Breast epithelium (tissue), 4 donors: ENCODE measurements at places on chromosomes 5 and 9. TPM values are rescaled to one million over a fixed set of nuclear protein-coding genes. Genes with fewer than 3 reads are reported as not detected.

- no peaks in the 10 kb centered on the region for H3K4me1 ChIP-seq
- no peaks in the 10 kb centered on the region for H3K27me3 ChIP-seq
- H3K4me3 ChIP-seq: no peak overlapping the region
- no peaks in the 10 kb centered on the region for H3K36me3 ChIP-seq
- H3K27ac ChIP-seq: no peak overlapping the region
- no peak for DNase-seq
Observed at GRCh38 chr5:17302106-17302505, 84.7 kb downstream of the BASP1 start.

GRCh38 chr5:169350016-169350415, 49.1 kb upstream of the SLIT3 start:
- H3K4me3 ChIP-seq: no peak overlapping the region
- DNase-seq: no peak

- no peaks in the 10 kb centered on the region for H3K27me3 ChIP-seq
- no peaks in the 10 kb centered on the region for H3K36me3 ChIP-seq
- no peak overlapping the region for H3K27ac ChIP-seq
- DNase-seq: no peak
- H3K4me3 ChIP-seq: no peak overlapping the region
Observed at GRCh38 chr5:118243613-118244012, 744.7 kb downstream of the DTWD2 start.

DNA sequence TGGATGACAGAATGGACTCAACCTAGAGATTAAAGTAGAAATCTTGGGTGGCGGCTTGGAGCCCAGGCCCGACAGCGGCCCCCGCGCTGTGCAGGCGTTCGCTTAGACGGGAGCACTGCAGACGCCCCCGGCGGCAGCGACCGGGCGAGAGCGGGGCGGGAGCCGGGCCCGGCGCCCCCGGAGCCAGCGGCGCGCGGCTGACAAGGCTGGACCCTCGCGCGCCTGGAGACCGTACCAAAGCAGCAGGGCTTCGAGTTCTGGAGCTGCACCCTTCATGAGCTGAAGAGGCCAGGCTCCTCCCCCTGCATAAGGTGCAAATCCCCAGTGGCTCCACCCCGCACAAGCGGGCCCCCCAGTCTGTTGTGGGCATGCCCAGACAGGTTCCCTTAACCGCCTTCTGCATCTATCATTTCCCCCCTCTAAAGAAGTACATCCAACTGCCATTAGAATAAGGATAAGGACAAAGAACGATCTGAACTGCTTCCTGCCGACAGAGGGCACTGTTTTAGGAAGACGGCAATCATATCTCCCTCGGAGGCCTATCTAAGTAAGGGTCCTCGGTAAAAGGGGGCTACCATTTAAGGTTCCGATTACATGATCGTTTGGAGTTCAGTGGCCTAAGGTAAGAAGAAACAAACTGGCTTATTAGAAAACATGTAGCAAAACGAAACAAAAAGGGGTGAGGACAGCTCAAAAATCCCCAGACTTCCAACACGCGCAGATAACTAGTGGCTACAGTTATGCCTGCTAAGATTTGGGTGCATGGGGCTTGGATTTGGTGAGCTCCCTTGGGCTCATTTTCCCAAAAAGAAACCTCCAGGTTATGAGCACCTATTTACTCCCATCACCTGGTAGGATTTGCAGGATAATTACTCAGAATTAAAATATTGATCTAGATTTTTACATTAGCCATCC, 66.3 kb downstream of the RGMB start:
- no peaks in the 10 kb centered on the region for H3K27me3 ChIP-seq
- H3K4me1 ChIP-seq: no peaks in the 10 kb centered on the region
- H3K27ac ChIP-seq: no peak overlapping the region

ZFP37 gene
- 5.2 TPM for total RNA-seq
